ENCODE measurements at places on chromosomes 3 and 15. TPM values are rescaled to one million over a fixed set of nuclear protein-coding genes. Genes with fewer than 3 reads are reported as not detected.

DNA sequence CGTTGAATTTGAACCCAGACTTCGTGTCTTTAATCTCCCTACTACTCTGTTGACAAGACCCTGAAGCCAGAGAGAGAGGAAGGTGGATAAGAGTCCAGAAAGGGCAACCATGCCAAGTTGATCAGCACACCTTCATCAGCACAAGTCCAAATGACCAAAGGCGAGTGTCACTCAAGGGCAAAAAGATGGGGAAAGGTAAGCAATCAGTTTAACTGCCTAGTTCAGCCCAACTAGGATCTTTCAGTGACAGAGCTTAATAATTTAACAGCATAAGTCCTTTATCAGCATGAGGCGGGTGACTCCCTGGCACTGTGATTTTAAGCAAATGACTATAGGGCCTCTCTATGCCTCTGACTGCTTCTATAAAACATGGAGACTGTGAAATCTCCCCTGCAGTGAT lies 6.2 kb downstream of the SUCLG2 start:
- H3K27ac ChIP-seq: no peak overlapping the region
- no peak for DNase-seq
- H3K36me3 ChIP-seq: no peaks in the 10 kb centered on the region
- H3K4me3 ChIP-seq: no peak overlapping the region

- no peak overlapping the region for H3K27ac ChIP-seq
- no peak for DNase-seq
- H3K27me3 ChIP-seq: no peaks in the 10 kb centered on the region
- no peaks in the 10 kb centered on the region for H3K4me1 ChIP-seq
- H3K36me3 ChIP-seq: no peaks in the 10 kb centered on the region
- no peak overlapping the region for H3K4me3 ChIP-seq
Observed at GRCh38 chr3:19471138-19471537, 322.8 kb downstream of the KCNH8 start.

GRCh38 chr3:134544316-134544715 lies 58.5 kb downstream of the CEP63 start:
- no peaks in the 10 kb centered on the region for H3K27me3 ChIP-seq
- H3K4me3 ChIP-seq: no peak overlapping the region
- no peak overlapping the region for H3K27ac ChIP-seq
- peaks cover 68% of the 10 kb centered on the region for H3K36me3 ChIP-seq

RLBP1 gene
- total RNA-seq: 1.8 TPM

GRCh38 chr3:24048843-24049242 lies 103.8 kb downstream of the NR1D2 start:
- no peak for DNase-seq
- H3K27ac ChIP-seq: no peak overlapping the region
- H3K4me1 ChIP-seq: peaks cover 26% of the 10 kb centered on the region
- no peak overlapping the region for H3K4me3 ChIP-seq
- no peaks in the 10 kb centered on the region for H3K36me3 ChIP-seq

GRCh38 chr3:57855943-57856342 lies 99.8 kb downstream of the SLMAP start:
- no peak for DNase-seq
- H3K4me3 ChIP-seq: no peak overlapping the region
- H3K27me3 ChIP-seq: no peaks in the 10 kb centered on the region
- no peak overlapping the region for H3K27ac ChIP-seq
- peaks cover 6% of the 10 kb centered on the region for H3K4me1 ChIP-seq

IGF2BP2 gene
- 6.3 TPM for total RNA-seq

DNA sequence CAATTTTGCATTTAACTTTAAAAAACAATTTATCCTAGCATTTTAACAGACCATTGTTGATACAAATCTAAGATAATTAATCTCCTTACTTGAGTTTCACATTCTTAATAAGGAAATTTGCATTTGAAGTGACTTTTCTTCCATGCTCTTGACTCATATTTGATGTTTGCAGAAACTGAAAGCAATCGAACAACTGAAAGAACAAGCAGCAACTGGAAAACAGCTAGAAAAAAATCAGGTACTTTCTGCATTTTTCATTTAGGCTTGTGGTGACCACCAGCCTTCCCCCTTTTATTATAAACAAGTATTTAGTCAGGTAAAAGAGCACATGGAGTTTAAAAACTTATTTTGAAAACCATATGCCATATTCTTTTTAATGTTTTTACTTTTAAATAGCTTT lies 20.1 kb upstream of the SELENOT start:
- H3K36me3 ChIP-seq: peaks cover 61% of the 10 kb centered on the region
- no peaks in the 10 kb centered on the region for H3K27me3 ChIP-seq

GRCh38 chr15:76286271-76286879 lies 24.9 kb downstream of the ETFA start:
- H3K4me1 ChIP-seq: no peaks in the 10 kb centered on the region
- H3K36me3 ChIP-seq: peaks cover 16% of the 10 kb centered on the region
- DNase-seq: no peak
- H3K27me3 ChIP-seq: no peaks in the 10 kb centered on the region
- no peak overlapping the region for H3K27ac ChIP-seq

DNA sequence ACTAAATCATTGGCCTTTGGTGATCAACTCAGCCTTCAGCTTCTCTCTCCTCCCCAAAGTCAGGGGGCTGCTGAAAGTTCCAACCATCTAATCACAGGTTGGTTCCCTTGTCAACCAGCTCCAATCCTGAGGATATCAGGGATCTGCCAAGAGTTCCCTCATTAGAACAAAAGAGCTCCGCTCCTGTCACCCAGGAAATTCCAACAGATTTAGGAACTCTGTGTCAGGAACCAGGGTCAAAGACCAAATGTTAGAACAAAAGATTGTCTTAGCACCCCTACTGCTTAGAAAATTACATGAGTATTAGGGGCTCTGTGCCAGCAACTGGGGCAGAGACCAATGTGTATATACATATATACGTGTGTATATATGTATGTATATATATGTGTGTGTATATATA lies 32.3 kb upstream of the RAB7A start:
- DNase-seq: no peak
- H3K4me1 ChIP-seq: peaks cover 4% of the 10 kb centered on the region

GRCh38 chr3:36373666-36374065 lies 6.6 kb upstream of the STAC start:
- no peaks in the 10 kb centered on the region for H3K36me3 ChIP-seq
- no peak overlapping the region for H3K4me3 ChIP-seq
- H3K4me1 ChIP-seq: peaks cover 13% of the 10 kb centered on the region
- no peaks in the 10 kb centered on the region for H3K27me3 ChIP-seq
- no peak overlapping the region for H3K27ac ChIP-seq
- DNase-seq: no peak

All from sigmoid colon (tissue), 7 donors.